Thymus (tissue), 14 donors: ENCODE measurements at places on chromosomes 3 and 15. TPM values are rescaled to one million over a fixed set of nuclear protein-coding genes. Genes with fewer than 3 reads are reported as not detected.

FGF7 gene
- total RNA-seq = 2.1 TPM

MBD4 gene
- 48.4 TPM for total RNA-seq

RTF1 gene
- 15.3 TPM for total RNA-seq

- DNase-seq = no peak
These were observed 109.2 kb downstream of the LRRK1 start for GRCh38 chr15:101028321-101028720.

- DNase-seq = no peak
These were observed 98.5 kb upstream of the TSC22D2 start for GRCh38 chr3:150309557-150309956.

- DNase-seq = no peak
These were observed 47.6 kb upstream of the TSEN2 start for GRCh38 chr3:12436514-12437220.

- peak; percentile 74 for DNase-seq
These were observed 625 bp upstream of the ELL3 start for GRCh38 chr15:43777267-43777914.

DNA sequence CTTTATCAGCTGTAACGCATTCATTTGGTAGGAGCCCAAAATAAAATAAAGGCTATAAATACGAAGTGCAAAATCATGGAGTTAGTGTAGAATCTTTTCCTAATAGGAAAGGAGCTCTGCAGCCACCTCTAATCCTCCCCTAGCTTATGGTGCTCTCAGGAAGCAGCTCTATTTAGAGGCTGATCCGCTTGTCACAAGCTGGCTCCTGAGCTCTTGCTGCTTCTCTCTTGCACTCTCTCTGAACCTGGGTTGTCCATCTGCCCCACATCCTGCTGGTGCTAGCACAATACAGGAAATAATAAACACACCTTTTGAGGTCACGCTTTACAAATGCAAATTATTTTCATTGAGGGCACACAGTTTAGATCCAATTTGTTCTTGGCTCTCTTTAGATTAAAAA lies 37.3 kb upstream of the BFSP2 start:
- DNase-seq = no peak

GRCh38 chr3:30354972-30355371 lies 251.4 kb upstream of the TGFBR2 start:
- no peak for DNase-seq

DNA sequence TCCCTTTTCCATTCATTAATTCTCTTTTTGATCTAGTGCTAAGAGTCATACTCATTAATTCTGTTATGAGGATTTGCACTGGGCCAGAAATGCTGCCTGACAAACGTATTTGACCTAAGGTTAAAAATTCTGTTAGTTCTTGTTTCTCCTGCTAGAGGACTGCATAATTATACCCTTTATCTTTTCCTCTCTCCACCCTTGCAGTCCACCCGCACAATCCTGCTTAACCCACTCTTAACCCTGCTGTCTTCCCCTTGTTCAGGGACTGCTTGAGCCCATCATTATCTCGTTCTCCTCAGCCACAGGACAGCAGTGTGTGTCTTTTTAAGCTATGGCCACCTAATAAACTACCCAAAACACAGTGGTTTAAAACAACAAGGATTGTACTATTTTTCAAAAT lies 31.1 kb upstream of the DYNC1LI1 start:
- no peak for DNase-seq

DNA sequence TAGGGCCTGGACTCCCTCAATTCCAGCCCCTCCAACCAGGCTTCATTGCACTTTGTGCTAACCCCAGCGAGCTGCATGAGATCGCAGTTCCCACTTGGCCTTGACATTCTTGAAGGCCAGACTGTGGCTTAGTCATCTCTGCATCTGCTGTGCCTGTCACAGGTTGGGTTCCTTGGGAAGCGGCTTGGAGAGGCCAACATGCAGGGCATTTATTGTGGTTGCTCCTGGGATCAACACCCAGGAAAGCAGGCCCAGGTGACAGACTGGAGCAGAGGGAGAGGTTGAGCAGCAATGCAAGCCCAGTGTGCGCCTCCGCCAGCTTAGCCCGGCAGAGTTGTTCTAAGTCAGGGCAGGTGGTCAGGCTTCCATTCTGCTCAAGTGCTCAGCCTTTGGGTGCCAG lies 10.5 kb downstream of the ABCF3 start:
- no peak for DNase-seq
